Lung microvascular endothelial cell (primary cell): ENCODE measurements at places on chromosomes 5 and 9.

GRCh38 chr5:112614986-112615385, 122.7 kb upstream of the APC start:
- DNase-seq: no peak

DNA sequence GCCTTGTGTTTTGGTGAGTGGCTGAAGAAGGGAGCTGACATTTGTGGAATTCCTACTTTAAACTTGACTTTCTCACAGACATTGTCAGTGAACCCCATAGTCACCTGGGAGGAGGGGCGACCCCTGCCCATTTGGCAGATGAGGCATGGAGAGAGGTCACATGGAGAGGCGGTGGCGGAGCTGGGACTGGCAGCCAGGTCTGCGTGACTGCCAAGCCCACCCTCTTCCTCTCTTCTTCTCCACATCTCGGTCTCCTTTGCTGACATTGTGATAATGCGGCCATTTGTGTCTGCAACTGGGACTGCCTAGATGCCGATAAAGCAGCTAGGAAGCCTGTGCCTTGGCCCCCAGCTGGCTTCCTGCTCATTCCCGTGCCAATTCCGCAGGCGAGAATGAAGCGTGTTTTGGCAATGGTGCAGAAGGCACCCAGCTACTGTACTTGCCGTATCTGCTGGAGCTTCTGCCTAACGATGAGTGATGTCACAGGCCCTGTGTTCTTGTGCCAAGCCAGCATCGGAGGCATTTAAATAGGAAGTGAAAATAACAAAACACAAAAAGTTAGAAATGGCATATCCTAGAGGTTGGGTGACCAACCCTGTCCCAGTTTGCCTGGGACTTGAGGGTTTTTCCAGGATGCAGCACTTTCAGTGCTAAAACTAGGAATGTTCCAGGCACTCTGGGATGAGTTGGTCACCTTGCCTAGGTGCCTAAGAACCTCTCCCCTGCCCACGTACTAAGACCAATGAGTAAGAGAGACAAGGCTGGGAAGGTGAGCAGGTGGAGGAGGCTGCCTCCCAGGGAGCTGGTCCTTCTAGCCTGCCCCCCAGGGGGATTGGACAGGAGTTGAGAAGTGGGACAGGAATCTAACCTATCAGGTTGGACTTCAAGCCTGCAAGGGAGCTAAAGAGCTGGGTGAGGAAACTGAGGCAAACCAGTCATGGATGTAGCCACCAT, 23.6 kb downstream of the OLFML2A start:
- peak; percentile 29 for DNase-seq

DNA sequence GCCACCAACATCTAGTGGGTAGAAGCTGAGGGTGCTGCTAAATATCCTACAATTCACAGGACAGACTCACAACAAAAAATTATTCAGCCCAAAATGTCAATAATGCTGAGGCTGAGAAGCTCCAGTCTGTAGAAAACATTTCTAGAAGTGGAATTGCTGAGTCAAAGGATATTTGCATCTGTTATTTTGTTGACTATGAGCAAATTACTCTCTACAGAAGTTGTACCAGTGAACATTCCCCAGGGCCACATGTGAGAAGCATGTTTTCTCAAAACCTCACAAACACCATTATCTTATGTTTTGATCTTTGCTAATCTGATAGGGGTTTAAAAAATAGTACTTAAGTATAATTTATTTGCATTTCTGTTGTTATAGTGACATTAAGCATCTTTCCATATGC, 15.4 kb downstream of the ITK start:
- DNase-seq: no peak

DNA sequence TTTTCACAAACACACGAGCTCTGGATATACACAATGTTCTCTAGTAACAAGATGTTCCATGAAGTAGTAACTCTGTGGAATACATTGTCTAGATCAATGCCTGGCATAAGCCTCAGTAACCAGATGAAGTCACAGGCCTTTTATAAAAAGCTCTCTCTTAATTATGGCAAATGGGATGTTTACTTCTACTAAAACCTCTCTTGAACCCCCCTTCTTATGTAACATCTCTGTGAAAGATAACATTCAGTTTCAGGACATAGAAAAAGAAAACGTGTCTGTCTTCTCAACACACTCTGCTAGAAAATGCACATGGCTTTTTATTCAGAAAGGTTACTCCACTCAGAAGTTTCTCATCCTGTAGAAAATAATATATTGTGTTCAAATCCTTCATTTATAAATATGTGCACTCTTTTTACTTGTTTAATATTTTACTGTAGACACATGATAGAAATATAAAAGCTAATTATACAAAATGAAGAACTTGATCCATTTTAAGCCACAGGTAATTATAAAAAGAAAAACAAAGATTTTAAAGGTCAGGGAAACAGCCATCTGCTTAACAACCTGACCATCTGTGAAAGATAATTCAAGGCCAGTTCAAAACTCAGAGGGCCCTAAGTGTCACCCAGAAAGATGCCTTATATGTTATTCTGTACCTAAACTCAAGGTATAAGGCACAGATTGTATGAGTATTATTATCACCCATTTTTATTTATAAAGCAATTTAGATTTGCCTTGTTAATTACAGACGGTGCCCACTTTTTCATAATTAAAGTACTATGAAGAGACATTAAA, 812.0 kb downstream of the CDH18 start:
- no peak for DNase-seq

DNA sequence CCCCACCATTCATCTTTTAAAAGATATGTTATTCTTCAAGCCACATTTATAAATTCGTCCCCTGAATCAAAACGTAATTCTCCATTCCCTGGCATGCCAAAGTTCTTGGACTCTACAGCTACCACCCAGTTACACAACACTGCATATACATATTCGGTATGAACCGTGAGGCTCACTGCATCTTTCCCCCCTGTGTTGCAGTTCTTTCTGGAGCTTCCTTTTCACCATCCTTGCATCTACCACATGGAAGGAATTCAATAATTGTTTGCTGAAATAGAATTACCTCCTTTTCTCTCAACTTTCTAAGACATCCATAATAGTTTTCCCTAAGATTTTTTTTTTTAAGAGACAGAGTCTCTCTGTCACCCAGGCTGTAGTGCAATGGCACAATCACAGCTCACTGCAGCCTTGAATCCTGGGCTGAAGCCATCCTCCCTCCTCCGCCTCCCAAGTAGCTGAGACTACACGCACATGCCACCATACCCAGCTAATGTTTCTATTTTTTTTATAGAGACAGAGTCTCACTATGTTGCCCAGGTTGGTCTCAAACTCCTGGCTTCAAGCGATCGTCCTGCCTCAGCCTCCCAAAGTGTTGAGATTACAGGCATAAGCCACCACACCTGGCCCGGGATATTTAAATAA, 3.3 kb downstream of the LPAR1 start:
- DNase-seq: no peak

GRCh38 chr5:128338649-128339048, 199.4 kb downstream of the FBN2 start:
- no peak for DNase-seq
